AG09309 (cell line): ENCODE measurements at places on chromosomes 6 and 20.

GRCh38 chr6:148873154-148873553, 126.3 kb downstream of the UST start:
- DNase-seq = no peak

DNA sequence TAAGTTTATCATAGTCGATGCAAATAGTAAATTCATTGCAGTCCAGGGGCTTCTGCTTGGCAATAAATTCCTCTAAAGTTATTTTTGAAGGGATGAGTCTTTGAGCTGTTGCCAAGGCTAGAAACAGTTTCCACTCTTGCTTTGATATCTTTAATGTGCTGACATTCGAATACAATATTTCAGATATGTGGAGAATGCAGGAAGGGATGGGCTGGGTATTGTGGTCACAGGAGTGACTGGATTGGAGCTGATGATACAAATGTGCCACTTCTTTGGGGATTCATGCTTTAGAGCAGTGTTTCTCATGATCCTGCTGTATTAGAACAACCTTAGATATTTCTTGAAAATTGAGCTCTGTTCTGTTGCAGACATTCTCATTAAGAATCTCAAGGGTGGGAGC, 139.0 kb downstream of the PRDM13 start:
- DNase-seq = no peak

- no peak for DNase-seq
These were observed 10.7 kb downstream of the TUBB start for GRCh38 chr6:30730601-30731435.

- peak; percentile 69 for DNase-seq
These were observed 215.2 kb upstream of the ZNF184 start for GRCh38 chr6:27688014-27688586.

- peak; percentile 5 for DNase-seq
These were observed 99.3 kb downstream of the BMP2 start for GRCh38 chr20:6866741-6867140.
